ENCODE measurements at places on chromosomes 7 and 10.

GRCh38 chr10:31467791-31468535, 148.9 kb downstream of the ZEB1 start:
- no peak for DNase-seq

DNA sequence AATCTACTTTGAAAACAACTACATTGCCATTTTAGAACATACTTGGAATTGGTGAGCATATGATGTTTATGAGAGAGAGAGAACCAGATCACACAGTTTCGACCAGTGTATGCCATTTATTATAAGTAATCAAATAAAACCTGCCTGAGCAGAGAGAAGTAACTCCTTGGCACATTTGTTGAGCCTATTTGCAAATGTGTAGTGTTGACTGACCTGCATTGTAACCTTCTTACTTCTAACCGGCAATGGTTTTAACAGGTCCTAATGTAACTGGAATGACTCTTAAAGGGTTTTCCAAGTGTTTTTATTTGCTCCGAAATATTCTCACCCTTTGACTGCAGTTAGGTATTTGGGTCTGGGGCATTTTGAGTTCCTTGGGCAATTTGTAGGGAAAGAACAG, 167.6 kb downstream of the POU6F2 start:
- no peak for DNase-seq

GRCh38 chr10:81215498-81215897, 659.5 kb upstream of the NRG3 start:
- DNase-seq: no peak

- no peak for DNase-seq
These were observed 122.3 kb downstream of the SLIT1 start for GRCh38 chr10:97063271-97063982.

DNA sequence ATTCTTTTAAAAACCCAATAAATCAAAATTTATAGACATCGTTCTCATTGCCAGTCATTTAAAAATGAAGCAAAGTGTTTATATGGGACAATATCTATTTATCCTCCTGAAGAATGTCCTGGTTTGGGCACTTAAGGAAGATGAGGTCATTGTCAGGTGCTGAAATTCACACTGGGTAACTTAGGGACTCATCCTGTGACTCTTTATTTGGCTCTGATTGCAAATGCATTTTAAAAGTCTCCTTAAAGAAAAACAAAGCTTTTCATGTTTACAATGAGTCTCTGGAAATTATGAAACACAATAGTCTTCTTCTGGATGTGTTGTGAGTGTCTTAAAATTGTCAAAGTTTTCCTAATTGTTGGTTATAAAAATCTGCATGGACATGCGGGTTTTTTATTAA, 69.5 kb upstream of the GPR158 start:
- no peak for DNase-seq

- DNase-seq: no peak
These were observed 82.8 kb upstream of the FGFR2 start for GRCh38 chr10:121680879-121681655.

GRCh38 chr7:157522189-157522588, 185.4 kb downstream of the DNAJB6 start:
- DNase-seq: no peak

DNA sequence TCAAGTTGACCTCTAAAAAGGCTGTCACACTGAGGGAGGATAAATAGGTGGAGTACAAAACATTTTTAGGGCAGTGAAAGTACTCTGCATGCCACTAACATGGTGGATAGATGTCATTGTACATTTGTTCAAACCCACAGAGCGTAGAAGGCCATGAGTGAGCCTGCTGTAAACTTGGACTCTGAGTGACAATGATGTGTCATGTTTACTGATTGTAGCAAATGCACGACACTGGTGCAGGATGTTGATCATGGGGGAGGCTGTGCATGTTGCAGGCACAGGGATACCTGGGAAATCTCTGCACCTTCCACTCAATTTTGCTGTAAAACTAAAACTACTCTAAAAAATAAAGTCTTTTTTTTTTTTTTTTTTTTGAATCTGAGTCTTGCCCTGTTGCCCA, 52.5 kb upstream of the GRID1 start:
- DNase-seq: no peak

DNA sequence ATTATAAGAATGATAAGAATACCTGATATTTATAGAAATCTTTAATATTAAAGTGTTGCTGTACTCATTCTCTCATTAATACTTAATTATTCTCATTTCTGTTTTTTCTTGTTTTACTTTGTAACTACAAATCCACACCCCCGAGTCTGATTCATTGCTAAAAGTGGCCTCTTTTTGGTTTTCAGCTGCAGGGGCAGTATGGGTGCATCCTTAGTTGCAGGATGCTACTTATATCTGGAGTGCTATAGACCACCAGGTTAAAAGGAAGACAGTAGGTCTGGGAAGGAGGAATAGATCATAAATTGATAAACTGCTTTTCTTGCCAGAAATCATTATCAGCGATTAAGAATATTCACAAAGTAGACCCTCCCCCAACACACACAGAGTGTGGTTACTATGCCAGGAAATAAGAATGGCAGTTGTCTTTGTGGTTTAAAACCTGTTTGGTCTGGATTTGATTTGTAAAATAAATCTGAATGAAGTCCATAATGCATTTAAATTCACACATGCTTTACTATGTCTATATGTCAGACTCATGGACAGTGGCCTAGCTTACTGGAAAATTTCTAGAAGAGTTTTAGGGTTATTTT, 96.5 kb downstream of the NRF1 start:
- DNase-seq: no peak

DNA sequence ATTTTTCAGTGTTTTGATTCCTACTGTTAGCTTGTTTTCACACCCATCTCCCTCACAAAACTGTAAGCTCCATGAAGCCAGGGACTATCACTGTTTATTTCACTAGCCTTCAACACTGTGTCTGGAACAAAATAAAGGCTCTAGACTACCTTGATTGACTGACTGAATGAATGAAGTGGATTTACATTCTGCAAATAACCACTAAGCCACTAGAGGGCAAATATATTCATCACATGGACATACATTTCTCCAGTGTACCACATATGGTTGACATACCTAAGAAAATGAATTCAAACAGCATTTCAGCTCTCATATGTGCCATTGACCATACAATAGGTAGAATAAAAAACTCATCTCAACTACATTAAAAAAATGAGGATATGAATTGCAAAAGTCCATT, 185.9 kb downstream of the RAB11FIP2 start:
- DNase-seq: peak; percentile 17

GRCh38 chr7:91089382-91089963, 174.8 kb upstream of the FZD1 start:
- DNase-seq: peak; percentile 46

DNA sequence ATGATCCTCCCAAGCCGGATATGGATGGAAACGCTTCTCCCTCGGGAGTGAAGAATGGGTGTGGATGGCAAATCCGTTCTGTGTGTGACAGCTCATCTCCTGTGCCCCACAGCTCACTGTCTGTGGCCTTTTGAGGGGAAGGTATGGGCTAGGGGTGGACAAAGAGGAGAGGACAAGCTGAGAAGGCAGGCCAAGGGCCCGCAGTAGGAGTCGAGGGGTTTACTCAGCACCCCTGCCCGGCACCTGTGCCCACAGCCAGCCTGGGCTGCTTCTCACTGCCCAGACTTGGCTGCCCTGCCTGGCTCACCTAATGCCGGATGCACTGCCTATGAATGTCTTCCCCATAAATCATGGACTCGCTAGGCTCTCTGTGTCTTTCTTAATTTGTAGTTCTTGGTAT, 503.8 kb downstream of the TCERG1L start:
- DNase-seq: no peak

- no peak for DNase-seq
These were observed 86.0 kb upstream of the RET start for GRCh38 chr10:42990721-42991441.

- DNase-seq: no peak
These were observed 41.9 kb upstream of the FRMD4A start for GRCh38 chr10:14372606-14373005.

DNA sequence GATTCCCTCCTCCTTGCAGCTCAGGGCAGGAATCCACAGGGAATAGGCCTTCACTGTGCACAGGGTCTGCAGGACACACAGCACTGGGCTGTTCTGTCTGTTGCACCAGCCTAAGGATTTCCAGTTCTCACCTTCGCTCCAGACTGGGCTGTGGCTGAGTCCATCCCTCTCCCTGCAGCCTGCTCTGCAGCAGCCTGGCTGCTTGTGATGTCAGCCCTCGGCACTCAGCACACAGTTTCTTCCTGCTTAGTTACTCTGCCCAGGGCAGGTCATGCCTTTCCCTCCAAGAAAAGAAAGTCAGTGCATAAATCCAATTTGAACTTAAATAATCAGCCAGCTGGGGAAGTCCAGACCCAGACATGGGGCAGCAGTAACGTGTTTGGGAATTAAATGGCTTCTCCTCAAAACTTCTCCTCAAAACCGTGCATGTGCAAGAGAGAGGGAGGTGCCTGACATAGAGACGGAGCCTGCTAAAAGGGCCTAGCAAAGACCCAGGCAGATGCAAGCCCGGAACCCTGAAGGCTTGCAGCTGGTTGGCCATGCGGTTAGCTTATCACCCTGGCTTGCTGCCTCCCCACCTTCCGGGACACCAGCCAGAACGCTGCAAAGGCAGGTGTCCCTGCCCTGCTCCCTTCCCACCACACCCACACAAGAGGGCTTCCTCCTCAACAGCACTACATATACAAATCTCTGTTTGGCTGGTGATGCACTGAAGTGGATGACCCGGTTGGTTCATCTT, 10.9 kb upstream of the GDF2 start:
- DNase-seq: no peak

DNA sequence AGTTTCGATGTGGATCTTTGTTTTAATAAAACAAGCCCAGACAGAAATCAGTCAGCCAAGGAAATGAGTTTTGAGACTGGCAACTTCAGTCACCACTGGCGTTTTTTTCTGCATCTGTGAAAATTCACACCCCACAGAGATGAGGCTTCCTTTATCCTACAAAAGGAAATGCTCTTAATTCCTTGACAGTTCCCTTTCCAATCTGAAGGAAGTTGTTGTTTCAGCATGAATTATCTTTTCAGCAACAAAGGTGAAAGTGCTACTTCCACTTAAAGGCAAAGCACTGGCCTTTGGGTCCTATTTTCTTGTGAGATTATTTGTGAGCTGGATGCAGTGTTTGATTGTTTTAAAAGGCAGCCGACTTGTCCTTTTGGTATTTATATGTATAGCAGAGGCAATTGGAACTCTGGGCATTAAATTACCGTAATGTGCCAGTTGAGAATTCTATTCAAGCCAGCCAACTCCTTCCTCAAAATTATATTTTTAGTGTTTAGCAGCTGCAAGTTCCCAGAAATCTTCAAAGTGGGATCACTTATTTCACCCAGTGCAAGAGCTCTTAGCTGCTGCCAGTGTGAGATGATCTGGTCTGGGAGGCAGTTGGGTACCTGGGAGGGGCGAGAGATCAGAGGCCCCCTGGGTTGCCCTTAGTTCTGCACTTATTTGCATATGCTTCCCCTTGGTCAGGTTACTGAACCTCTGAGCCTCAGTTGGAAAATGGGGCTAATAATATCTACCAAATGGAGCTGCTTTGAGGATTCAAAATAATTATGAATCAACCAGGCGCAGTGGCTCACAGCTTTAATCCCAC, 427.1 kb downstream of the GALNT17 start:
- no peak for DNase-seq

DNA sequence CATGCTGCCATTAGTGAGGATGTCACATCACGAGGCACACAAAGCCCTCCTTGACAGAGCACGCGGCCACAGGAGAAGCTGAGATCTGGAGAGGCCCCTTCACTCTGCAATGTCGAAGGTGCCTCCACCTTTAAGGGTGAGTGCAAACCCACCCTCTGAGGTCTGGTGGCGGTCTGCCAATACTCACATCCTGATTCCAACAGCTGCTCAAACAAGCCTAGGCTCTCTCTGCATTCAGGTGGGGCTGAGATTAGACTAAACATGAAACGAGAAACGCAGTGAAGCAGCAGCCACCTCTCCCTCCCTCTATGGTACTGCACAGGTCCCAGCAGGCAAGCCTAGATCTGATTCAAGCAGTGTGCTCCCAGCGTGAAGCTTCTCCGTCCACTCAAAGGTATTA, 151.8 kb downstream of the TCERG1L start:
- DNase-seq: no peak

DNA sequence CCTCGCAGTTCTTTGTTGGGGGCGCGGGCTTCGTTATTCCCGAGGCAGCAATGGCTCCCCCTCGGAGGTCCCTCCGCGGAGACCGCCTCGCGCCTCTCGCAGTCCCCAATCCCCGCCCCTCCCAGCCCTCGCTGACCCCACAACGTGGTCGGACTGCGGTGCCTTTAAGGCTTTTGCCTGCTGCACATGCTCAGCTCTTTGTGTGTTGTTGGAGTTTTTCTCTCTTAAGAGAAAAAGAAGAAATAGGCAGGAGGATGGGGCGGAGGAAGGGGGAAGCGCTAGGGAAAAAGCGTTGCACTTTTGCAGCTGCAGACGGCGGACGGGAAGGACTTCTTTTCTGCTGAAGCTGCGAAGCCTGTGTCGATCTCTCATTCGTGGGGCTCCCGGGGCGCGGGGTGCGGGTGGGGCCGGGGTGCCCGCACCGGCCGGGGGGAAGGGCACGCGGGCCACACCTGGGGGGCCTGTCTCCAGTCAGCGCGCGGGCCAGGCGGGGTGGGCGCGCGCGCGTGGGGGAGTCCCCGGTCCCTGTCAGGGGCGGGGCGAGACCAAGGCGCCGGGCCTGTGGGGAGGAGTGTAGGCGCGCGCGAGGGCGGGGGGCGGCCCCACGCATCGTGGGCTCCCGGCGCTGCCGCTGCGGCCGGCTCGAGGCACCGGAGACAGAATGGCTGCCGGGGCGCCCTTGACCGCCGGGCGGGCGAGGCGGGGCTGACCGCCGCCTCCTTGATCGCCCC, 445 bp upstream of the ATRNL1 start:
- DNase-seq: no peak

DNA sequence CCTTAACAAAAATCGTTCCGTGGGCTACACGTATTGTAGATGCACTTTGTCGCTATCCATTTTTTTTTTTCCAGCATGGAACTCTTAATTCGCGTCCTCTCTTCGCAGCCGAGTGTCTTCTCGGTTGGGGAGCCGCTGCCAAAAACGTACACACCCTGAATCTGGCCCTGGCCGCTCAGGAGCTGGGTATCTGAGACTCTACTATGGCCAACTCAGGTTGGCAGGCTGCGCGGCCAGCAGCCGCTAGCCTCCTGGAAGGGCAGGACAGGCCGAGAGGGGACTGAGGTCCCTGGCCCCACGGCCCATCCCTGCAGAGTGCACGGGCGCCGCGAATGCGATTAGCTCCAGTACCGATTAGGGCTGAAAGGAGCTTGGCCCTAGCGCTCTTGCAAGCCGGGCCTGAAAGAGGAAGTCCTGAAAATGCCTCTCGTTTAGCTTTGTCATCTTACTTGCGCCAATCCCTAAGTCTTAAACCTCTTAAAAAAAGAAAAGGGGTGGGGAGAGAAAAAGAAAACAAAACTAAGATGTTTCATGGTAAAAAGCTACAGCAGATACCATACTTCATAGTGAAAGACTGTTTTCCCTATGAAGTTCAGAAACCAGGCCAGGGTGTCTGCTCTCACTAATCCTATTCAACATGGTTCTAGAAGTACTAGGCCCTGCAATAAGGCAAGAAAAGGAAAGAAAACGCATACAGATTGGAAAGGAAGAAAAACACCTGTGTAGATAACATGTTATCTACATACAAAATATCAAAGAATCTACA, 113.2 kb upstream of the RHEB start:
- no peak for DNase-seq

- no peak for DNase-seq
These were observed 54.7 kb downstream of the RBM20 start for GRCh38 chr10:110698782-110699201.

- DNase-seq: no peak
These were observed 207.8 kb downstream of the TAX1BP1 start for GRCh38 chr7:27947586-27948278.

Measured in RCC 7860 (cell line).